Activated T-cell treated with anti-CD3 and anti-CD28 coated beads for 1 hour (primary cell): ENCODE measurements at places on chromosomes 13 and 19.

DNA sequence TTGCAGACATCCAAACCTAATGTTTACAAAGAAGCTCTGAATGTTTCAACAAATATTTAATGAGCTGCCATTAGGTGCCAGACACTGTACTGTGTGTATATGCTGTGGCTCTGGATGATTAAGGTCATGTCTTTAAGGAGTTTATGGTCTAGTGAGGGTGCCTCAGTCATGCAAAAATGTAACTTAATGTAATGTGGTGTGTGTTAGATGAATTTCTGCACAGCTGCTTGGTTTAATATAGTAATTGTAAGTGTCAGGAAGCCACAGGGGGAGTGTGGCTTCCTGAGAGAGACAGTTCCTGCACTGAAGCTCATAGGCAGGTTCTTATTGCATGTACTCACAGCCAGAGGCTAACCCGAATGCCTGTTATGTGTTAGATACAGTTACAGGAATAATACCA is 43.3 kb downstream of the SPATA13 start:
- no peak for DNase-seq

GRCh38 chr19:35216016-35216832 is 12.3 kb downstream of the FAM187B start:
- no peak for DNase-seq

DNA sequence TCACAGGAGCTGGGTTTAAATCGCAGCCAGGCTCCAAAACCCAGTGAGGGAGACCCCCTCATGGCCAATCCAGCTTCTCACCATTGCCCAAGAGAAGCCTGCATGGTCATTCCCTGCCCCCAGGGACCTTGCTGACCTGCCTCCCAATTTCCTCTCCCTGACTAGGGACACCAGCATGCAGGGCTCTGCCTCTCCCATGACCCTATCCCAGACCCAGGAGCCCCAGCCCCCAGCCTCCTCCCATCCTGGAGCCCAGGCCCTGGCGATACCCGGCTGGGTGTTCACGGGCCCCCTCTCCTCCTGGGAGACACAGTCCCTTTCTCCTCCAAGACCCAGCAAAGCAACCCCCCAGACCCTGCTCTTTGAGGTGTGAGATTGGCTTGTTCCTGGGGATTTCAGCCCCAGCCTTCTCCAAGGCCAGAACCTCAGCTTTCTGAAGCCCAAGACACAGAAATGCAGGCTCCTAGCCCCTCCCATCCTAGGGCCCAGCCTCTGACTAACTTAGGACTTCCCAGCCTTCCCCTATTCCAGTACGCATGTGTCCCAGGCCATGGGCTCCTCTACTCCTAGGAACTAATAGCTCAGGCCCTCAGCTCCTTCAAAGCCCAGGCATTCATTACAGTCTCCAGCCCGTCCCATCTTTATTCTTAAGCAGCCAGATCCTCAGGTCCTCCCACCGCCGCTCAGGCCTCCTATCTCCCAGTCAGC is 1.1 kb downstream of the GYS1 start:
- no peak for DNase-seq

DNA sequence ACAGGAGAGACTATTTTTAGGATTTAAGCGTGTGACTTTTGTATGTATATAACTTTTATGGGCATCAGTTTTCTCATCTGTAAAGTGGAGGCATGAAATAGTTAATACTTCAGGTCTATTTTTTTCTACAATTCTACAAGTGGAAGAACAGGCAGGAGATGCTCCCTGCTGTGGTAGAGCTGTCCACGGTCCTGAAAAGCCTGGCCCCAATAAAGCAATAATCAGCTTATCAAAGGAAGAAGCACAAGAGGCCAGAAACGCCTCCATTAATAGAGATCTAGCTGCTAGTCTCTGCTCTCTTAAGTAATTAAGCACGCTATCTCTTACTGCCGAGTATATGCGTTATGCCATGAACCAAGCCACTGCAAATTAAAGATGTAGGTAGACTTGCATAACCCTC is 28.0 kb upstream of the WASF3 start:
- DNase-seq, result peak; percentile 5

DNA sequence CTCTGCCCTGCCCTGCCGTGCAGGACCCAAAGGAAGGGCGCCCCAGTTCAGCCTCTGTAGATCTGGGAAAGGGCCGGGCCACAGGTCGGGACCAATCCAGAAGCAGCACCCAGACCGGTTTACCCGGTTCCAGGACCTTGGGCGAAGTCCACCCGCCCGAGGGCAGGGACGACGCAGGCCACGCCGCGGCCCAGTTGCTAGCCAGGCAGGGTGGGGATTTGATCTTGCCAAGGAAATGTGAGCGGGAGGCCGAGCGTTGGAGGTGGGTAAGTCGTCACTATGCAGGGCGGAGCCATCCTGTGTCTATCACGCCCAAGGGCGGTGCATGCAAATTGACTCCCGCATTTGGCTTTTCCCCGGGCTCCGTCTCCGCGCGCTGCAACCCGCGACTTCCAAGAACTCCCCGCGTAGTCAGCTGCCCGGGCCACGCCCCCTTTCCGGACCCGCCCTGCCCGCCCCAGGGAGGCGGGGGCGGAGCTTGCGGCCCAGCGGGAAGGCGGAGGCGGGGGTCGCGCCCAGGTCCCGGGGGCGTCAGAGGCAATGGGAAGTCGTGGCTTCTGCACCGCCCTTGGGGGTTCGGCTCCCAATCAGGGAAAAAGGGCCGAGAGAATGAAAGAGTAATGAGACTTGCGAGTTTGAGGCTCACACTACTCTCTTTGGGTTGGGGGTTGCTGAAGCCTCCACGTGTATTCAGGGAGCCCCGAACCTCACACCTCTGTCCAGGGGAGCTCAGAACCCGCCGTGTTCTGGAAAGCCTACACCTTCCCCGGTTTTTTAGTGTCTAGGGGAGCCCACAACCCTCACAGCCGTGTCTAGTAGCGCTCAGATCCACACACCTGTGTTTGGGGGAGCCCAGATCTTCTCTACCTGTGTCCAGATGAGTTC is 12.8 kb downstream of the IER2 start:
- DNase-seq, result peak; percentile 67

DNA sequence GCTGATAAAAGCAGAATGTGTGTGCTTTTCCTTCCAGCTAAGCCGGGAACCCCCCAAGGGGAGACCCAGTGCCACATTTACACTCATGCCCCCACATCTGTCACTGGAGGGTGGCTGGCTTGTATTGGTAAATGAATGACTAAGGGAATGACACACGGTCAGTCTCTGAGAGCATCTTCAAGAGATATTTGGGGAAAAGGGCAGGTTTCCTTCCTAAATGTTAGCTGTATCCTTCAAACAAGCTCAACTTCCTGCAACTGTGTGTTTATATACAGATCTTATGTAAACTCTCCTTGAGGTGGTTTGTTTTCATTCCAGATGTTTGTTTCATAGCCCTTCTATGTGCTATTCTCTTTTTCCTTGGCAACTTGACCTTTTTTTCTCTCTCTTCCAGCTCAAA is 192.6 kb downstream of the COL4A1 start:
- DNase-seq, result no peak

DNA sequence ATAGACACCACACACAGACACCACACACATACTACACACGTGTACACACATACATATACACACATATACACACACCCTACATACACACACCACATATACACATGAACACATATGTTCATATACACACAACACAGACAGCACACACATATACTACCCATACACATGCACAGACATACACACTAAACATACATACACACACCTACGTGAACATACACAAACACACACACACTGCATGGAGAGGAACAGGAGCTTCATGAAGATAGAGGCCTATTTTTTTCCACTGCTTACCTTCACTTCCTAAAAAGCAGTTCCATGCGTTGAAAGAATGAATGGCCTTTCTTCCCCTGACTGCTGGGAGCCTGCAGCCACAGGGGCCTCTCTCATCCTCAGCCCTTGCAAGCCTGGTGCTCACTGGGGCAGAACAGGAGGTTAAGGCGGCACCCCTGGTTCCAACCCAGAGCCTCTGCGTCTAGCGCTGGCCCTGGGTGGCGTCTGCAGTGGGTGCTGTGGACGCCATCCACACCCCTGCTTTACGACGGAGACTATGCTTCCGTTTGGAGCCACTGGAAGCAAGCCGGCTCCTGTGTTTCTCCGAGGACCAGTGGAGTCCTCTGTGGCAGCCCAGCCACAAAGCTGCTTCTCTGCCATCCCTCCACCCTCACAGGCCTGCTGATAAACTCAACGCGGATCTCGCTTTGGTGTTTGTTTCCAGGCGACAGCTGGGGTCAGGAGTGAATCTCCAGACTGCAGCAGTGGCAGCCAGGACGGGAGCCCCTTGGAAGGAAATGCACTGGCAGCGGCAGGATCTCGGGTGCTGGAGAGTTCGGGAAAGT is 1.9 kb upstream of the RASA3 start:
- no peak for DNase-seq

DNA sequence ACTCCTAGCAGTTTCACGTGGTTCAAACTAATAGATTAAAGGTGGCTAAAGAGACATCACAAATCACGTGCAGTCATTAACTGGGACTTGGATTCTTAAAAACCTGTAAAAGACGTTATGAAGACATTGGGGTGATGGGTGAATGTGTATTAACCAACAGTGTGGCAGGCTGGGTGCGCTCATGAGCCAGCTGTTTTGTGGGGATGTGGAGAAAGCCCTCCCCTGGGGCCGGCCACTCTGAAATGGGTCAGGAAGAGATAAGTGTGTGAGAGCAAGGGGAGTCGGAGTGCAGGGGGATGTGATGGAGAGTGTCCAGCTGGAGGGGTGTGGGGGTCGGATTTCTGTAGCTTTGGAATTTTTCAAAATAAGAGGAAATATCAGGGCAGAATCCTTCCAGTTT is 10.4 kb downstream of the UPF1 start:
- no peak for DNase-seq

DNA sequence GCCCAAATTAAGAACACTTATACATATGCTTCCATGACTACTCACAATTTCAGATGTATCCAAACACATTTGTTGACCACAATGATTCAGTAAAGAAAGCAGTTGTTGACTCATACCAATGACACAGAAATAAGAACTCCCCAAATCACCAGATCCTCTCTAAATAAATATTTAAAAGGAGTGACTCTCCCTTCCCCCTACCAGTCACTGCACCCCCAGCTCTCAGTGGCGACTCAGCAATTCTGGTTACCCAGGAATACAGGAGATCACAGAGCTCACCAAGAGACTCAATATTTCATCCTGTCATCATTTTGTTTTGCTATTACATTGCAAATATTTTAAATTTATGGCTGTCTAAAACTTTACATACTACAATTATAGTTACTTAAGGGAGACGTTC is 131.5 kb downstream of the RGCC start:
- no peak for DNase-seq

DNA sequence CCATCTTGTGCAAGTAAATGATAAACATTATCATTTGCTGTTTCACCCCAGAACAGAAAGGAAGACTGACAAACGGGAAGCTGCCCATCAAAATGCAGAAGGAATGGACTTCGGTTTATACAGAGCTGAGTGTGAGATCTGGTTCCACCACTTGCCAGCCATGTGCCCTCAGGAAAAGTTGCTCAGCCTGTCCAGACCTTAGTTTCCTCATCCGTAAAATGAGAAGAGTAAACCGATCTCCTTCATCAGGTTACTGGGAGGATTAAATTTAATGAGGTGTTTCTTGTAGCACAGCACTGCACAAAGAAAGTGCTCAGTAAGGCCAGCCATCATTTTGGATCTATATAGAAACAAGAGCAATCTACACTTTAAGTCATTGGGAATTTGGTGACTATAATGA is 36.7 kb upstream of the SERP2 start:
- no peak for DNase-seq

DNA sequence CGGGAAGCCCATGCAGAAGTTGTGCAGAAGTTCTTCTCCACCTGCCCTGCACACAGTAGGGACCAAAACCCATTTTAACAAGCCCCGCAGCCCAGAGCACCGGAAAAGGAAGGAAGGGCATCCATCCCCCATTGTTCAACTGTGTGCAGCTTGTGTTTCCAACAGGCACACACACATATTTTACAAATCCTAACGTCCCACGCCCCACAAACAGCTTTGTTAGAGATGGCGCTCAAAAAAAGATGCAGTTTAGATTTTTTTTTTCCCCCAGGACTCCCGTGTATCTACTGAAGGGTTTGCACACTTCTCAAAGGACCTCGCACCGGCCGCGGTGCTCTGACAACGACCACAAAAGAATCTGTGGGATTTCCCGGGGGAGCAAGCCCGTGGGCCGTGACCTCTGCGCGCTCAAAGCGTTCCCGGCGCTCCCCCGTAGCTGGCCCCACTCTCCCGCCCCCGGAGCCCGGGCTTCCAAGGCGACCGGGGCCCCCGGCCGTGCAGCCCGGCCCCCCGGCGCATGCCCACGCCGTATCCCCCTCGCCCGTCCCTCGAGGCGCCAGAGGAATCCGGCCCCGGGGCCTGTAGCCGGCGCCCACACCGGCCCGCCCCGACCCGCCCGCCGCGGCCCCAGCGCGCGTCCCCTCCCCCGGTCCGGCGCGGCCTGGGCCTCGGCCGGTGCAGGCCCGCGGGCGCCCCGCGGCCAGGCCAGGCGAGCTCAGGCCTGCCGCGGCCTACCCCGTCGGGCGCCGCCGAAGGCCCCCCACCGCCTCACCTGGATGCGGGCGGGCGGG is 523 bp downstream of the ELAVL1 start:
- no peak for DNase-seq

DNA sequence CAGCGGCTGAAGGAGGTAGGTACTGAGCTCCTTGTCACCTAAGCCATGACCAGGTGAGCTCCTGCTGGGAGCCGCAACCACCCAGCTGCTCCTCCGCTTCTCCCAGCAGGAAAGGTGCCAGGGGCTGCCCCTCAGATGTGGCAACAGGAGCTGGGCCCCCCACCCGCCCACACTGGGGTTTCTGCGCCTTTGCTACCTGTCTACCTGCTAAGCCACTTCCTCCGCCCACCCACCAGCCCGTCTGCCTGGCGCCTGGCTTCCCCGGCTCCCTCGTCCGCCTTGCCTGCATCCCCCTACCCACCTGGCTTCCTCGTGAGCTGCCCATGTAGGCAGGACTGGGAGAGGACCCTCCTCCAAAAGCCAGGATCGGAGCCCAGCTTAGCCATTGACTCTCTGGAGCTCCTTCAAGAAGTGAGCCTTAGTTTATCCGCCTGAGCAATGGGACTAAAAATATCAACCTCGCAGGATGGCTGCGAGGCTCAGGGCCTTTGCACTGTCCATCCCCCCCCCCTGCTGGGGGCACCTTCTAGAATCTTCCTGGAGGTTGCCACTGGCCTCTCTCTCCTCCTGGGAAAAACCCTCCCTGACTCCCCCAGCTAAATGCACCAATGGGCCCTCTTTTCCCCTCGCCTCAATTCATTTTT is 55.8 kb upstream of the KLF2 start:
- DNase-seq, result peak; percentile 23

GRCh38 chr19:46739290-46739771 is 6.5 kb upstream of the FKRP start:
- no peak for DNase-seq
